Heart right ventricle (tissue), 16 donors: ENCODE measurements at places on chromosomes 13 and 19. TPM values are rescaled to one million over a fixed set of nuclear protein-coding genes. Genes with fewer than 3 reads are reported as not detected.

ASPDH gene
- not detected for total RNA-seq

NCLN gene
- total RNA-seq = 22.0 TPM

NCAN gene
- total RNA-seq = not detected

KLF5 gene
- 1.5 TPM for total RNA-seq

SIGLEC11 gene
- 0.34 TPM for total RNA-seq

SMG9 gene
- total RNA-seq = 10.6 TPM

RDH8 gene
- not detected for total RNA-seq

RFX2 gene
- total RNA-seq = 4.8 TPM

ZNF575 gene
- 1.6 TPM for total RNA-seq

DNA sequence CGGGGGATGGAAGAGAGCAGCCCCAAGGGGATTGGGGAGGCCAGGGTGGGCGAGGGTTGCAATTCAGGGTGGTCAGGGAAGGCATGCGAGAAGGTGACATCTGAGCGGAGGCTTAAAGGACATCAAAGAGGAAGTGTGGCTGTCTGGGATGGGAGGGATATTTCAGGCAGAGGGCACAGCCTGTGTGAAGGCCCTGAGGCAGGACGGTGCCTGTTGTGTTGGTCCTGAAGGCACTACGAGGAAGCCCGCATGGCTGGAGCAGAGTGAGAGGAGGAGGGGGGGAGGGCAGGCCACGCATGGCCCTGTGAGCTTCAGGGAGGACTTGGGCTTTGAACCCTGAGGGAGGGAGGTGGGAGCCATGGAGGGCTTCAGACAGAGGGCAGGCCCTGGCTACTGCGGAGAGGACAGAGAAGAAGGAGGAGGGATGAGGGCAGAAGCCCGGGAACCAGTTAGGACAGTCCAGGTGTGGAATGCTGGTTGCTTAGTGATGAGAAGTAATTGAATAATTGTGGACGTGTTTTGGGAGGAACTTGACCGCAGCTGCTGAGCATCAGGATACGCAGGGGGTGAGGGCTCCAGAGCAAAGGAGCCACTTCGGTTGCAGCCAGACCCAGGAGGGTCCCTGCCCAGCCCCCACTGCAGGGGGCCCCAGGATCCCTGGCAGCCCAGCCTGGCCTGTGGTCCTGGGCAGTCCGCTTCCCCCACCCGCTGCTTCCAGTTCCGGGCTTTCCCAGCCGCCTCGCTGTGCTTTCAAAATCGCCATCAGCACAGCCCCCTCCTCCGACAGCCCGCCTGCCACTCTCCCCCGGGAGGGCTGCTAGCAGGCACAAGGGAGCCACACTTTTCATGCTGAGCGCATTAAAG lies 6.2 kb downstream of the TLE6 start:
- peak; percentile 75 for DNase-seq

DNA sequence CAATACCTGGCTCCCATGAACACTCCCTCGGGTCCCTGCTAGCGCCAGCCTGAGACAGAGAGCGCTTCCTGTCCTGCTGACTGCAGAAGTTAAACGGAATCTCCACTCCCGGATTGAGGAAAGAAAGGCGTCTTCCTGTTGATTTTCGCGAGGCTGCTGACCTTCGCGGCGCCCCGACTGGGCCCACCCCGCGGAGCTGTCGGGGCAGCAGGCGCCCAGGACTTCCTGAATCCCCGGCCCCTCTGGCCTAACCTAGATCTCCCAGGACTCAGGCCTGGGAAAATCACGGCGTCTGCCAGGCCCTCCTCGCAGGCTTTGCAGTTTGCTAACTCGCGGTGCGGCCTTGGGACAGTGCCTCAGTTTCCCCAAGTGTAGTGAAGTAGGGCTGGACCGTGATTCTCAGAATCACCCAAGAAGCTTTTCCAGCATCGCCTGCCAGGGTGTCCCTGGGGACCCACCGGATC lies 108.8 kb downstream of the KCTD15 start:
- DNase-seq = peak; percentile 55

DNA sequence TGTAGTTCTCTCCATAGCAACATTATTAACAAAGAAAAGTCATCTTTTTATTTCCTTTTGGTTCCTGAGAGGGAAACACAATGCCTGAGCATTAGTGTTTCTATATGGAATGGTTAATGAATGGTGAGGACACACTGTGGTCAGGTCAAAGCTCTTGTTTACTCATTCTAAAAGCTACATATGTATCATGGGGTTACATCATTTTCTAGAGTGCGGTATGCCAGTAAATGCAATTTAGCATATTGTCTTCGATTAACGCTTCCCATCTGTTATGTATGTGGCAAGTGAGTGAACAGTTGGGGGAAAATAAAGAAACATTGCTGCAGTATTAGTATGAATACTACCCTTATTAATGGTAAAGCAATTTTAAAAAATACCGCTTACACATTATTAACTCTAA lies 1152.2 kb upstream of the SPRY2 start:
- no peak for DNase-seq

- no peak for DNase-seq
Measured at GRCh38 chr13:79398127-79398526, 7.9 kb downstream of the RBM26 start.

DNA sequence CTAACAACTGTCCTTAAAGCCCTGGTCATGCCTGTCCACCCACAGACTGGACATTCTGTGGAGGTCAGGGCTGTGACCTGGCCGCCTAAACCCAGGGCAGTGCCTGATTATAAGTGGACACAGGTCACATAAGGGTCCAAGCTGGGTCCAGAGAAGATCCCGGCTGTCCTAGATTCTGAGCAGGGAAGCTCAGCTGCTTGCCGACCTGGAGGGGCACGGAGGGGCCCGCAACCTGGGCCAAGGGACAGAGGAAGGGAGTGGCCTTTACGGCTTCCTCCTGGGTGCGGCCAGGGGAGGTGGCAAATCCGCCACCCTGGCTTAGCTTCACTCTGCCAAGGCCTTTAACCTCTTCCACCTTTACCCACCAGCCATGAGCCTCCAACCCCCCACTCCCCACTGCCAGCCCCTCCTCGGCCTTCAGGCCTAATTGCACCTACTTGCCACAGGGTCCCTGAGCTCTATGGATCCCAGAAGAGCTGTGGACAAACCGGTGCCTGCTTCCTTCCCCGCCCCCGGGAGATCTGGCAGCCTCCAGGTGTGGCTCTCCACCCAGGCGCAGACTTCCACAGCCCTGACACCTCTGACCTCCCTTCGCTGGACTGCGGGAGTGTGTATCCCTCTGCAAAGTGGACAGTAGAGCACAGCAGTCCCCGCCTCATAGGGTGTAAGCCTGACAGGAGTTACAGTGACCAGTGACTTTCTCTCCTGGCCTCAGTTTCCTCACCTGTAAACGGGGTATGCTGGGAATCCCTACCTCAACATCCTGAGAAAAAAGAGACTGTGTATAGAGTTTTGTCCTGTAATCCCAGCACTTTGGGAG lies 1.7 kb downstream of the CD320 start:
- DNase-seq = peak; percentile 3

- DNase-seq = no peak
Measured at GRCh38 chr13:21825186-21825585, 154.3 kb downstream of the FGF9 start.

DNA sequence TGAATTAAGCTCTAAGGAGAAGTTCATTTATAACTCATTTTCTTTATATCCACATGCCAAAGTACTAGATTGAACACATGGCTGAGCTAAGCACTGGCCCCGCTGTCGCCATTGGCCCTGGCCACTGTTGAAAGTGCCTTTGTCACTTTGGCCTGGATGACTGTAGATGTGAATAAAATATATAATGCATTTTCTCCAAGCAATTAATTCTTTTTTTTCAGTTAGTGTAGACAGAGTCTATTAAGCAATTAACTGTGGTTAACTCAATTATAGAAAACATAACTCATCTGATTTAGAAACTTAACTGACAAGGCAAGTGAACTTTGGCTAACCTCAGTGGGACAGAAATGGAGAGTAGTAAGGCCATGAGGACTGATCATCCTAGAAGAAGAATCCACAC lies 965.6 kb downstream of the EFNB2 start:
- no peak for DNase-seq

GRCh38 chr13:48194379-48194754 lies 38.6 kb upstream of the ITM2B start:
- DNase-seq = no peak

- no peak for DNase-seq
Measured at GRCh38 chr19:45488708-45489107, 8.1 kb downstream of the RTN2 start.

- peak; percentile 60 for DNase-seq
Measured at GRCh38 chr13:51785712-51786424, 18.1 kb downstream of the DHRS12 start.

- DNase-seq = no peak
Measured at GRCh38 chr19:7376151-7376852, 27.6 kb downstream of the ARHGEF18 start.

- no peak for DNase-seq
Measured at GRCh38 chr19:30540761-30541160, 168.6 kb downstream of the ZNF536 start.

- no peak for DNase-seq
Measured at GRCh38 chr19:46471811-46472543, 614 bp upstream of the PNMA8A start.

DNA sequence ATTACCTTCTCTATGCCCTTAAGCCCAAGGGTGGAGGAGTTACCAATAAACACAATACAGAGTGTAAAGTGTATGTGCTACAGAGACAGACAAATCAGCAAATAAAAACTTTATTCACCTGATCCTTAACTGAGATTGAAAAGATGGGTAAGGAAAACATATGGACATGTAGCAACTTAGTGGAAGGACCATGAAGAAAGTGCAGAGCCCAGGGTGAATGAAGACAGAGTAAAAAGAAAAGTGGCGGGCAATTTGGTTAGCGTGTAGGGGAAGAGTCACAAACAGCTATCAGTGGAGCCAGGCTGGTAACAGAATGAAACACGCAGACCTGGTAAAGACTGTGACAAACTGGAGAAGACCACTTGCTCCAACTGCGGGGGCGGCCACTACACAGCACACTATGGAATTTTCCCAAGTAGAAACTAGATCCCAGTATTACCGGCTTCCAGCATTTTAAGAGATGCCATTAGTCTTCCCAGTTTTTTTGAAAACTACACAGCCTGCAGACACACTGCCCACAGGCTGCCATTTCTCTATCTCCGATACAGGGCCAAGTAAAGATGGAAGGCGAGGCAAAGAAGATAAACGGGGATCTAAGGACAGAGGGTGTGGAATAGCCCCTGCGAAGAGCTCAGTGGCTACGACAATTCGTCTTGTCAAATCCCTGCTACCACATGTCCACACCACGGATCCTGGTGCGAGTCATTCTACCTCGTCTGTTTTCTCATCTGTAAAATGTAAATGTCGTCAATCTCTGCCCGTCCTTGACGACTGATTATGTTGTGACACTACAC lies 1.2 kb downstream of the UQCRFS1 start:
- DNase-seq = no peak

GRCh38 chr13:41061914-41062837 lies 867 bp downstream of the WBP4 start:
- no peak for DNase-seq

DNA sequence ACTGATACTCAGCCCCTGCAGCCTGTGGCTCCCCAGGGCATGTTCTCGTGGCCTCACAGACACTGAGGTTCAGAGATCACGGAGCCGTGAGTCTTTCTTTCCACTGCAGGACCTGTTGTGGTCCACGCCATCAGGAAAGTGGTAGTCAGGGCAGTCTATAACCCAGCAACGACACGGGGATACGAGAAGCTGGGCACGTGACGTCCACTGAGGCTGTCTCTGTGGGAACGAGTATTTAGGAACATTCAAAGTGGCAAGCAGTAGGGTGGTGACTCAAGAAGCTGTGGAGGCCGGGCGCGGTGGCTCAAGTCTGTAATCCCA lies 29.6 kb upstream of the CCNE1 start:
- DNase-seq = no peak

DNA sequence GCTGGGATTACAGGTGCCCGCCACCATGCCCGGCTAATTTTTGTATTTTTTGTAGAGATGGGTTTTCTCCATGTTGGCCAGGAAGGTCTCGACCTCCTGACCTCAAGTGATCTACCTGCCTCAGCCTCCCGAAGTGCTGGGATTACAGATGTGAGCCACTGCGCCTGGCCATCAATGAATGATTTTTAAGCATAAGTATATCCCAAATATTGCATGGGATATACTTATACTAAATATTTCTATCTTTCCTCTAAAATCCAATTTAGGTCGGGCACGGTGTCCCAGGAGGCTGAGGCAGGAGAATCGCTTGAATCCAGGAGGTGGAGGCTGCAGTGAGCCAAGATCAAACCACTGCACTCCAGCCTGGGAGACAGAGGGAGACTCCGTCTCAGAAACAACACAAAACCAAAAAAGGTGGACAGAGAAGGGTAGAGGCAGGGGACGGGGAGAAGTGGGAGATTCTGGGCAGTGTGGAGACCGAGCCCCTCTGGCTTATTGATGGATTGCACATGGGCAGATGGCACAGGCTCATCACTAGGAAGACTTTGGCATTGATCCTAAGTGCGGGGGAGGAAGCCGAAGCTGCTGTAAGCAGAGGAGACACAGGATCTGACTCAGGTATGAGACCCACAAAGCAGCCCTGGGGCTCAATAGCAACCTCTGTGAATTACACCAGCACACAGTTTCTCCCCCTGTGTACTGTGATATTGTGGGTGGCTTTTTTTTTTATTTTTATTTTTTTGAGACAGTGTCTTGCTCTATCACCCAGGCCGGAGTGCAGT lies 13.5 kb downstream of the ARRDC5 start:
- DNase-seq = no peak

- DNase-seq = no peak
Measured at GRCh38 chr19:1970003-1970805, 29.2 kb downstream of the CSNK1G2 start.

DNA sequence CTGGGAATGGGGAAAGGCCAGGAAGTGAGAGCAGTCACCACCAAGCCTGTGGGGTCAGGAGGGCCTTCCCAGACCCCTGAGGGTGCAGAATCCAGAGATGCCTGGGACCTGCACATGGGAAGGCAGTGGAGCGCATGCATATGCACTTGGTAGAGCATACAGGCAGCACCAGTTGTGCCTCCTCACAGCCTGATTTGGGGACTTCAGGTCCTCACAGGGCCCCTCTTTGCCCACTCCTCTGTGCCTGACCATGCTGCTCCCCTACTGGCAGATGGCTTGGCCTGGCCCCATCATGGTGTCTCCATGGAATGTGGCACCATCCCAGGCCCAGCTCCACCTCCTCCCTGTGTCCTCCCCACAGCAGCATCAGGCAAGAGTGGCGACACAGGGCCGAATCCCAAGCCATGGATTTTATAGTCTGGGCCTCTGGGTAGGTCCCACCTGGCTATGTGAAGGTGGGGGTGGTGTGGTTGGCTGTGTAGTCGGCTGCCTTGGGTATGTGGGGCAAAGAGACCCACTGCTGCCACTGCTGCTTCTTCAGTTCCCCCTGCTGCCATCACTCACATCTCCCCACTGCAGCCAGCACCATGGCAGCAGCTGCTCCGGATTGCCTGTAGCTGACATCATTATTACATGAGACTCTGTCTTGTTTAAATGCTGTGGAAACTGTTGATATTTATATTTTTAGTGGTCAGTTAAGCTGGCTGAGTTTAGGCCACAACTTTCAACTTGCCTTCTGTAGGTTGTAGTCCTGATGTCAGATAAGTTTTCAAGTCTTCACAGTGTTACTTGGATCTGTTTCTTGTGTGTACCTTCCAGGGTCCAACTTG lies 247.0 kb downstream of the GPC6 start:
- DNase-seq = no peak

- DNase-seq = no peak
Measured at GRCh38 chr13:90594681-90595080, 752.8 kb upstream of the MIR17HG start.

GRCh38 chr19:16013181-16013850 lies 63.0 kb upstream of the TPM4 start:
- no peak for DNase-seq
